G401 (cell line): ENCODE measurements at places on chromosomes 7 and 10.

GRCh38 chr7:82029236-82029913 is 259.5 kb upstream of the HGF start:
- DNase-seq: no peak

DNA sequence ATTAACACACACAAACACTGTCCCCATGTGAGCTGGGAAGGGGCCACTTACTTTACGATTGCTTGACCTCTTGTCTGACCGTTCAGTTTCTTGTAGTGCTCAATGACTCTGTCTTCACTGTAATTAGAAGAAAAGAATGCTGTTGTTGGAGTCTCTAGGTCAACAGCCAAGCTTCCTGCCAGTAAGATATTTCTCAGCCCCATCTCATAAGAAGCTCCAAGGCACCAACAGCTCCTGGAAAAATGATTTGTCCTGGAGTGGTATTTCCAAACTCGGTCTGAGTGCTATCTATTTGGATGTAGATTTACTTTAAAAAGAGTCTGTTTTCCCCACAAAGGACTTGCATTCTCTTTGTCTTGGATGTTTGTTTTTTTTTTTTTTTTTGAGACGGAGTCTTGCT is 153.7 kb downstream of the PRPF18 start:
- no peak for DNase-seq

DNA sequence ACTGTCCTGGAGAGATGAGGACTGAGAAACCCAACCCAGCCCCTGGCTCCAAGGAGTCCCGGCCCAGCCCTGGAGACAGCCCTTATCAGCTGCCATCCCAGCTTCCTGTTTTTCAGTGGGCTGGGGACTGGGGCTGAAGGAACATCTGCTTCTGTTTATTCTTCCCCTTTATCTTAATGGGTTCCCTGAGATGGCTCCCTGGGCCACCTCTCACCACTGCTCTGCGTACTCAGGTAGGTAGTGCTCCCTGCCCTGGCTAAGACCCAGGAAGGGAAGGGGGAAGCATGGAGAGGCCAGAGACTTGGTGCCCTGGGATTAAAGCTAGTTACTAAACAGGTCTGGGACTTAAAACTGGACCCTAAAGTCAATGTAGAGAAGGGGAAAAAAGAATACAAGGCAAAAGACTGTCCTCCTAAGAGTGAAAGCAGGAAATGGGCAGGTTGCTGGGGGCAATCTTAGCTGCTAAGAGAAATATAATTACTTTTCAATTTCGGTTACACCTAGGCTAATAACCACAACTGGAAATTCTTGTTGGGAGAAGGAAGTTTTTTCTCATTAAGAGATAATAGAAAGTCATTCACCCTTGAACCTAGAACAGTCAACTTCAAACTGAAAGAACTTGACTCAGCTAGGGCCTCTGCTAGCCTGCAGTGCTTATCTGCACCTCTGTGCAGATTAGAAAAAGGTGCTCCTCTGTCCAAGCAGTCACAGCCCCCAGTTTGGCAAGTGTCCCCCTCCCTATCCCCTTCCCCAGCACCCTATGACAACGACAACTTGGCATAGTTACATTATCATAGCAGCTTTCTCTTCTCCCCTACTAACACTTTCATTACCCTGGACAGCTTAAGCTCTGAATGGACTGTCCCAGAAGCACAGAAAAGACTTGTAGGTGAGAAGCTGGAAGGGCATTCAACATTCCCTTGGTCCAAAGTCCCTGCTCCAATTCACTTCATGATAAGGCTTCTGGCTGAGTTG is 65.6 kb upstream of the KDM7A start:
- DNase-seq: no peak

DNA sequence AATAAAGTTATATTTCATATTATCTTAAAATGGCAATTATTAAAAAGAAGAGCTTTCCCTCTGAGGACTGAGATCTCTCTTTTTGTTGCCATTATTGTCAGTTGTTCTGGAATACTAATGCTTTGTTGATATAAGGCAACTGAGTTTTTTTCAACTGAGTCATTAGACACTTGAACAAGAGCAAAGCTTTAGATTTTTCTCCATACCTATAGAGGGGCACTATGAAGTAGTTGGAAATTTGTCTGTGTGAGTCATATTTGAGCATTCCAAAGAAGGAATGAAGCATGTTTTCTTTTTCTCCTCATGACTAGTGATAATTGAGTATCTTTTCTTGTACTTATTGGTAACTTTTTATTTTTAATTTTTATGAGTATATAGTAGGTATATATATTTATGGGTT is 24.5 kb downstream of the RPA3 start:
- no peak for DNase-seq

DNA sequence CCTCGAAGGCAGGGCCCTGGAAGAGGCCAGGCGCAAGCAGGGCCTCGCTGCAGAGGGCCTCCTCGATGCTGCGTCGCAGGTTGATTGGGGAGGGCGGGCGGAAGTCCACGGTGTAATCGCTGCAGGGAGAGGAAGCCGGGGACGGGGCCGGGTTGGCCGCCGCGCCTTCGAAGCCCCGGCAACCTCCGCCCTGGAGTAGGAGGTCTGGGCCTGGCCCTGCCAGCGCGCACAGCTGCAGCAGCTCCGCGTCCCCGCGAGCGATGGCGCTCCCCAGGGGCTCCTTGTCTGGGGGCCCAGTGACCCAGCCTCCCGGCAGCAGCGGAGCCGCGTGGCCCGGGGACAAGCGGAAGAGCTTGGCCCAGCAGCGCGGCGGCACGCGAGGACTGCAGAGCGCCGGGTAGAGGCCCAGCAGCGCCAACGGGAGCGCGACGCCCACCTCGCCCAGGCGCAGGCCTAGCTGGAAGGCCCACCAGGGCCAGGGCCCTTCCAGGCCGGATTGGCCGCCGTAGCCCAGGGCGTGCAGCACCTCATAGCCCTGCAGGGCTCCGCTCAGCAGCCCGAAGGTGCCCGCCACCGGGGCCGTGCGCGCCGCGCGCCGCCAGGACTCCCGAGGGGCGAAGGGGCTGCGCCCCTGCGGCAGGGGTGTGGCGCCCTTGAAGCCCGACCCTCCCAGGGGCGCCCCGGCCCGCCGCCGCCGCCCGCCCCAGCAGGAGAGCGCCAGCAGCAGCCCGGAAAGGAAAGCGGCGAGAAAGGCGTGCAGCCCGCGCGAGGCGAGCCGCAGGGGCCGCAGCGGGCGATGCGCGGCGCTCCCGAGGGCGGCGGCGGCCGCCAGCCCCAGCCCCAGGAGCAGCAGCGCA is 7.8 kb upstream of the RBM28 start:
- no peak for DNase-seq

DNA sequence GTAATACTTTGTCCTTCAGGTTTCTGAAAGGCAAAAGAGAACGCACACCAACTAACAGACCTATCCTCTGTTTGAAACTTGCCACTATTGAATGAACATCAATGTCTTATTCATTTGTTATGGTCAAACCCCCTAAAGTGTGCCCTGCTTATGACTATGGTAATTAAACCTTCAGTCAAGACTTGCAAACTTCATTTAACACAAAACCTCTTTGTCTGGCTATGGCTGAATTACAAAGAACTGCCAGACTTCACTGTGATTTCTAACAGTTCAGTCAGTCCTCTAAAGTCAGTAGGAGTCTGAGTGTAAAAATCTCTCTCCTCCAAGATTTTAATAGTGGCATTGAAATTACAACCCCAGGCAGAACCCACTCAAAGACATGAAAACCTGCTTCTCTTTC is 702.5 kb upstream of the LRRN3 start:
- no peak for DNase-seq

DNA sequence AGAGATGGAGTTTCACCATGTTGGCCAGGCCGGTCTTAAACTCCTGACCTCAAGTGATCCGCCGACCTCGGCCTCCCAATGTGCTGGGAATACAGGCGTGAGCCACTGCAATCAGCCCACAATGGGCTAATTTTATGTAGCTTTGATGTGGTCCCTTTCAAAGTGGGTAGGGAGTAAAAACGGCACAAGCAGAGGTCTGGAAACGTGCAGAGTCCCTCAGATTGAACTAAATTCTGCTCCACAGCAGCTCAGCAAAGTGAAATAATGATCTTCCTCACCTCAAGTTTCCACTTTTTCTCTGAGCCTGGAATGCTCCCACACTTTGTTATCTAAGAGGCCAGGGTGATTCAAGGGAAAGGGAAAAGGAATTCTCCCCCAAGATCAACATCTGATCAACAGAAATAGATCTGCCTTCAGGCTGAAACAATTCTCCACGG is 6.1 kb downstream of the CCDC3 start:
- DNase-seq: no peak

DNA sequence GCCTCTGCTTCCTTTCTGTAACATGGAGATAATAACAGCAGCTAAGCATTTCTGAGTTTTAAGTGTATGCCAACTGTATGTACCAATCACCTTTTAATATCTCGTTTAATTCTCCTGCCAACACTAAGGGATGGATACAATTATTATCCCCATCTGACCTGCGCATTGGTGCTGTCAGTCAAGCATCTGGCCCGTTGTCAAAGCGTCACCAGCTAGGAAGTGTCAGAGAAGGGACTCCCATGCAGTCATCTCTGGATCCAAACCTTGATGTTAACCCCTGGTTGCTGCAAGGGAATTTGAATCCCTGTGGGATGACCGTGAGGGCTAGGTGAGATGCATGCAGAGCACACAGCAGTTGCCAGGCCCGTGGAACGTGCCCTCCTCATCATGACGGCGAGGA is 506.8 kb downstream of the SDK1 start:
- DNase-seq: no peak

DNA sequence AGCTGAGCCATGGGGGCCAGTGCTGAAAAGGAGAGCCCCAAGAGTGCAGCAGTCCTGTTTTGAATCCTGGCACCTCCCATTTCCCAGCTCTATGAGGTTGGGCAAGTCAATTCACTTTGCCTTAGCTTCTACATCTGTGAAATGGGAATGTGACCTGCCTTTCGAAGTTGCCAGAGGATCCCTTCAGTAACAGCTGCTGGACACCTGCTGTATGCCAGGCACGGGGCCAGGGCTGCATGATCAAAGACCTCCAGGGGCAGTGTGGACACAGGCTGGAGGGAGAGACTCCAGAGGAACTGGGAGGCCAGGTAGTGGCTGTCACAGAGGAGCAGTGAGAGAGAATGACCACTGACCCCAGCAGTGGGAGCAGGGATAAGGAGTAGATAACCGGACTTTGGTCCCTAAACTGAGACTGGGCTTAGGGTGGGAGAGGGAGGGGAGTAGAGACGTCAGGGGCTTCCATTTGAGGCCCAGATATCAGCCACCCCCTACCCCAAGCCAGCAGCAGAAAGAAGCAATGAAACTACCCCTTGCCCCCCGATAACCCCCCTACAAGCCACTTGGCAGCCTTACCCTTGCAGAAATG is 45.2 kb downstream of the SRRM3 start:
- no peak for DNase-seq
